Breast epithelium (tissue), 4 donors: ENCODE measurements at places on chromosomes 3 and 15.

DNA sequence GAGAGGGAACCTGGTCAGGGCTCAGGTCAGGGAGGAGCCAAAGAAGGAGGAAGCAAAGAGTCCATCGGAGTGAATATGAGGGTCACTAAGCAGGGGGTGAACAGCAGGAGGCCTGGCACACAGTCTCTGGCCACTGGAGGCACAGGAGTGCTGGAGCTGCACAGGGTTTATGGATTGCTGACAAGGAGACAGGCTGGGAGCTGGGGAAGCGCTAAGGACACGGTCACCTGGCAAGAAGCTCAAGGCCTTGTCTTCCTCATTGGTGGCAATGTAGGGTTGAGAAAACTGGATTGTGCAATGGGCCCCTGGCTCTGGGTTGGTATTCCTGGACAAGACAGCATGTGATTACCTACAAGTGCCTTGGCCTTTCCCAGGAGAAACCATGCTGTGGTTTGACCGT, 5.8 kb upstream of the CAMP start:
- no peak overlapping the region for H3K27ac ChIP-seq
- no peaks in the 10 kb centered on the region for H3K36me3 ChIP-seq
- no peak overlapping the region for H3K4me3 ChIP-seq
- DNase-seq, result peak; percentile 46
- no peaks in the 10 kb centered on the region for H3K27me3 ChIP-seq

DNA sequence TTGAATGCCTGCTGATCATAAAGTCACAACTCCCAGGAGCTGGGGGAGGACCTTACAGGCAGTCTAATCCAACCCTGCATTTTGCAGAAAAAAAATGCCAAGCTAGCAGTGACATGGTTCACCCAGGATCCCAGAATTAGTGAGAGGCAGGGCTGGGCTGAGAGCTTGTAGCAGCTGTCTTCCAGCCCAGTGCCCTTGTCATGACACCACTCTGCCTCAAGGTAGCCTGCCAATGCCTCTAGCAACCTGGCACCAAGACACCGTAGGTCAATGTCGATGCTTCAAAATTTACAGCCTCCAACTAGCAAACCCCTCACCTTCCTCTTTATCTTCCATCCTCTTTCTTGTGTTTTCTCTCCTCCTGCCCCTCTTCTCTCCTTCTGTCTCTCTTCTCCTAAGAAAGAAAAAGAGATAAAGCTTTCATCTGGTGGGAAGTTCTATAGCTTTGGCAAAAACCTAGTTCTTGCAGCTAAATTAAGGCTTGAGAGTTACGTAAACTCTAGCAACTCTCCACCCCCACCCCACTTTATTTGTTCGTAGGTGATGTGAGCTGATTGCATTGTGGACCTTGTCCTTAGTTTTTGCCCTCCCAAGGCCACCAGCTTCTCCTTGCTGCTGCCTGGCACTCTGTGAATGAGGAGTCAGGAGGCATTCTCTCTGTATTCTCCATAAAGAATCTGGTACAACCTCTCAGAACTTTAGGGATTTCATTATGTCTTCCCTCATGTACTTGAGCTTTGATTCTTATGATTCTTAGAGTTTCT, 18.3 kb upstream of the BFSP2 start:
- no peak overlapping the region for H3K4me3 ChIP-seq
- no peaks in the 10 kb centered on the region for H3K27me3 ChIP-seq
- no peaks in the 10 kb centered on the region for H3K36me3 ChIP-seq
- DNase-seq, result no peak

DNA sequence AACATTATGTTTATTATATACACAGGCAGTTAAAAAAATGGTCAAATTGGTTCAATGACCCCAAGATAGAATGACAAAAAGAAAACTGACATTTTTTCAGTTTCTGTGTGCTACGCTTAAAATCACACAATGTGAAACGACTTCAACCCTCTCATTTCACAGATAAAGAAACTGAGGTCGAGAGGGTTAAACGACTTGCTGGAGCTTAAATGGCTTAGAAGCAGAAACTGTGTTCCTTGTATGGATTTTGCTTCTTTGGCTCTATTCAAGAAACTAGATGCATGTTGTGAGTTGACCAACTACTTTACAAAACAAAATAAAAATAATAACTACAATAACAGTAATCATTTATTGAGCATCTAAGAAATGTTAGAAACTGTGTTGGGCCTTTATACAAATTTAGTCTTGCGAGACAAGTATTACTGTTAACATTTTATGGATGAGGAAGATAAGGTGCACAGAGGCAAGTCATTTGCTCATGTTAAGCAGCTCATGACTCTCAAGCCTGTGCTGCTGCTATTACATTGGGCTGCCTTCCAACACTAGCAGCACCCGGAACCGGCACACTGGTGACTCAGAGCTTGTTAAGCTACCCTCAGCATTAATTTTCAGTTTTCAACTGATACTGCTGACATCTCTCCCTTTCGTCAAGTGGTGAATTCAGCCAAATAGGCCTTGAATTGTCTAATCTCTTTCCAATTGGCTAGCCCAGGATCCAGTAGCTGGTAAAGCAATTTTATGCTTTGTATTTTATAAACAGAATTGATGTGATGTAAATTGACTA, 487.6 kb downstream of the NAALADL2 start:
- H3K36me3 ChIP-seq, result no peaks in the 10 kb centered on the region
- peak overlapping the region; percentile 34 for H3K27ac ChIP-seq
- H3K4me1 ChIP-seq, result no peaks in the 10 kb centered on the region
- no peak overlapping the region for H3K4me3 ChIP-seq
- peak; percentile 56 for DNase-seq
- H3K27me3 ChIP-seq, result no peaks in the 10 kb centered on the region

DNA sequence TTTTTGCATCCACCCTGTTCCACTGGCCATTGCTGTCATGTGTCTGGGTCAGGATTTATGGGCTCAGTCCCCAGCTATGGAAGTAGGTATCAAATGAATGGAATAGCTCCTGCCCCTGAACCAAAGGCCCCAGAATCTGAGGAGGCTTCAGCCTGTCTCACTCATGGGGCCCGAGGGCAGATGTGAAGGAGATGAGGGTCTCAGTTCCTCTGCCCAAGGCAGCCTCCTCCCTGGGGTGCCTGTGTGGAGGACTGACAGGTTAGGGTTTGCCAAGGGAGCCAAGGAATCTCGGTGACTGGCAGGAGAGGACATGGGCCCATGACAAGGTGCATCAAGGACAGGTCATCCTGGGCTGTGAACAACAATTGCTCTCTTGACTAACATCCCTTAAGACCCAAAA, 70.4 kb downstream of the CPN2 start:
- H3K4me1 ChIP-seq, result peaks cover 32% of the 10 kb centered on the region
- no peak overlapping the region for H3K27ac ChIP-seq
- no peaks in the 10 kb centered on the region for H3K36me3 ChIP-seq

- no peak overlapping the region for H3K27ac ChIP-seq
- no peaks in the 10 kb centered on the region for H3K36me3 ChIP-seq
- no peaks in the 10 kb centered on the region for H3K27me3 ChIP-seq
- no peaks in the 10 kb centered on the region for H3K4me1 ChIP-seq
- H3K4me3 ChIP-seq, result no peak overlapping the region
These were observed 126.8 kb downstream of the PEAK1 start for GRCh38 chr15:77292969-77293558.

GRCh38 chr3:48563382-48563918, at the start of gene UCN2:
TSS of gene UCN2 (minus strand) at chr3:48563781. CDS start at chr3:48563124, 657 bp downstream.
- H3K36me3 ChIP-seq, result no peaks in the 10 kb centered on the region
- DNase-seq, result no peak
- no peaks in the 10 kb centered on the region for H3K4me1 ChIP-seq
- H3K27me3 ChIP-seq, result no peaks in the 10 kb centered on the region
- no peak within 1 kb of the TSS for H3K4me3 ChIP-seq

DNA sequence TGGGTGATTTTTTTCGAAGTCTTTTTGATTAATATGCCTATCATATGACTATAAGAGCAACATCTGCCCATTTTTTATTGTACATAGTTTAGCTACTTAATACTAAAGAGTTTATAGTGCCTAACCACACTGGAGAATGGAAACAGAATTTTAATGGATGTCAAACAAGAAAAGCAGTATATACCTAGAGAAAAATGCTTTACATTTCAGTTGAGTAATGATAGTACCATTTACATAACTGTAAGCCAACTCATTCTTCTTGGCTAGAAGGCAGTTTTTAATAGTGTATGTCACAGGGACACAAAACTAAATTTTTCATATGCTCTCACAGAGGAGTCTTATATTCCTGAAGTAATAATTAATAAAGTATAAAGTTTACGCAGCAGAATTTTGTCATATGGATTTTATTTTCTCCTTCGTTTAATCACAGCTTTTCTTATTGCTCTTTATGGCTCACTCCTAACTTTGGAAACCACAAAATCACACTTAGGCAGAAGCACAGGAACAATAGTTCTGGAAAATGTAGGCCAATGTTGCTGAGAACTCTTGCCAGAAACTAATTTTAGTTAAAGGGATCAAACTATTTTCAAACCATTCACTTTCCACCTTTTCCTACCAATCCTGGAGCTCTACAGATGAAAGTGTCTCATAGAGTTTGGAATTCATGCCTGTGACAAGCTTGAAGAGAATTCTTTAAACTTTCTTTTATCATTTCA, 243.6 kb downstream of the ZIC1 start:
- H3K4me3 ChIP-seq, result no peak overlapping the region
- peaks cover 9% of the 10 kb centered on the region for H3K4me1 ChIP-seq

DNA sequence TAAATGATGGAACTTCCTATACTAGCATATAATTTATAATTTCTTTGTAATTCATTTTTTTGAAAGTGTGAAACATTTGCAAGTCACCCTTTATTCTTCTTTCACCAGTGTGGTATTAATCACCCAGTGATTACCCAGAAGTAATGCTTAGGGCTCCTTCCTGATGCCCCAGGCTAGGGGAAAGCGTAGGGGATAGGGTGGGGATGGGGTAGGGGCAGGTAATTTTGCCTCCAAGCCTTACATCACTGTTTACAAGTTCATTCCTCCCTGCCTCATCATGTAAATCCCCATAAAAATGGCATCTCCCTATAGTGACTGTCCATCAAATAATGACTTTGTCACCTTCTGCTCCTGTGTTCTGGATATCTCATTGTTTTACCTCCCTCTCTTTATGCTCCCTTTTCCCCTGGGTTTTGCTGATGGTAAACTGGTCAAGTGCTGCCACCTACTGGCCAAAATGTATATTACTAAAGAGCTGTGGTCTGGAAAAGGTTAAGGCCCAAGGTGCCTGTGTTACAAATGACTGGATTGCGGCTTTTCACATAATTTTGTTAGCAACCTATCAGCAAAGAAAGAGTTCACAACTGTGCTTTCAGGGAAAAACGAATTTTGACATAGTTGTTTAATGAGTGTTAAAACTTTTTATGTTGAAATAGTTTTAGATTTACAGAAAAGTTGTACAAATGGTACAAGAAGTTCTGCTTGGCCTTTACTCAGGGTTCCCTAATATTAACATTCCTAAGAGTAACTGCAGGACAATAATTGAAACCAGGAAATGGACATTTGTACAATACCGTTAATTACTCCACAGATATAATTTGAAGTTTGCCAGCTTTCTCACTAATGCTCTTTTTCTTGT, 54.7 kb downstream of the ONECUT1 start:
- H3K36me3 ChIP-seq, result no peaks in the 10 kb centered on the region
- DNase-seq, result peak; percentile 32
- no peaks in the 10 kb centered on the region for H3K27me3 ChIP-seq
- H3K4me1 ChIP-seq, result no peaks in the 10 kb centered on the region
- H3K27ac ChIP-seq, result no peak overlapping the region
- no peak overlapping the region for H3K4me3 ChIP-seq

DNA sequence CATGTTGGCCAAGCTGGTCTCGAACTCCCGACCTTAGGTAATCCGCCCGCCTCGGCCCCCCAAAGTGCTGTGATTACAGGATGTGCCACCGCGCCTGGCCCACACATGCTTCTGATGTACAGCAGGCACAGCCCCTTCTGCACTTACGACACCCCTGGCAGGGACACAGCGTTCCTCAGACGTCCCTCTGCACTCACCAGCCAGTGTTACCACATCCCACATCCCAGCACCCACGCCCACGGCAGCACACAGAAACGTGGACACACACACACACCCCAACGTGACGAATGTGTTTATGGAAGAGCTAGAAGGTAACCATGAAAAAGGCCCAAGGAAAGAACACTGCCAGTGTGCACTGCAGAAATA, 576 bp upstream of the RPAP1 start:
- no peaks in the 10 kb centered on the region for H3K36me3 ChIP-seq
- H3K4me1 ChIP-seq, result no peaks in the 10 kb centered on the region
- H3K27ac ChIP-seq, result peak overlapping the region; percentile 77
- H3K4me3 ChIP-seq, result peak overlapping the region; percentile 68
- no peaks in the 10 kb centered on the region for H3K27me3 ChIP-seq

DNA sequence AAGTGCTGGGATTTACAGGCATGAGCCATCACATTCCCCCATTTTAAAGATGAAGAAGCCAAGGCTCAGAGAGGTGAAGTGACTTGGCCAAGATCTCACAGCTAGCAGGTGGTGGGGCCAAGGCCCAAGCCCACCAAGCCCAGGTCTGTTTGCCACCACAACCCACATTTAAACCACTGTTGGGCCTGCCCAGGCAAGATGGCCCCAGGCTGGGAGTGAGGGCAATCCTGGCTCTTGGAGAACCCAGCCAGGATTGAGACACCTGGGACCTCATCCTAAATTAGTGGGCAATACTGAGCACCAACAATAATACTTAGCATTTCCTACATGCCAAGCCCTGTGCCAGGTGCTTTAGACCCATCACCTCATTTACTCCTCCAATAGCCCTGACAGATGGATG, 6.9 kb downstream of the IGDCC3 start:
- peaks cover 14% of the 10 kb centered on the region for H3K27me3 ChIP-seq
- DNase-seq, result no peak
- no peaks in the 10 kb centered on the region for H3K36me3 ChIP-seq

DNA sequence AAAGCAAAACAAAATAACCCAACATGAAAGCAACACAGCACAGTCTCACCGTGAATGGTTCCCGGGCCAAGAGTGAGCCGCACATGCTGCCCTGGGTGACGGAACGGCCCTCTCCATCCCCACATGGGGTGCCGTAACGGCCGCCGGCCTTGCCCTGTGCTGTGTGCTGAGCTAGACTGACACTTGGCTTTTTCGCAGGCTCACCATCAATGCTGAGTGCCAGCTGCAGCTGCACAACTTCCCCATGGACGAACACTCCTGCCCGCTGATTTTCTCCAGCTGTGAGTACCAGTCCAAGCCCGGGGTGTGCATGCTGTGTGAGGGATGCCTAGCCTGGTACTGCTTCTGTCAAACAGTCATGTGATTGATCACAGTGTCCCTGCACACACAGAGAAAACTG, 357.6 kb downstream of the GABRG3 start:
- no peak overlapping the region for H3K4me3 ChIP-seq
- H3K27me3 ChIP-seq, result no peaks in the 10 kb centered on the region
- no peaks in the 10 kb centered on the region for H3K4me1 ChIP-seq
- no peak for DNase-seq
- H3K36me3 ChIP-seq, result no peaks in the 10 kb centered on the region

- H3K4me3 ChIP-seq, result no peak overlapping the region
- no peaks in the 10 kb centered on the region for H3K4me1 ChIP-seq
These were observed 209.1 kb downstream of the NR1D2 start for GRCh38 chr3:24154013-24154695.
